ENCODE measurements at places on chromosomes 12 and 14.

GRCh38 chr14:82724316-82724715, 1190.7 kb upstream of the SEL1L start:
- DNase-seq = no peak

DNA sequence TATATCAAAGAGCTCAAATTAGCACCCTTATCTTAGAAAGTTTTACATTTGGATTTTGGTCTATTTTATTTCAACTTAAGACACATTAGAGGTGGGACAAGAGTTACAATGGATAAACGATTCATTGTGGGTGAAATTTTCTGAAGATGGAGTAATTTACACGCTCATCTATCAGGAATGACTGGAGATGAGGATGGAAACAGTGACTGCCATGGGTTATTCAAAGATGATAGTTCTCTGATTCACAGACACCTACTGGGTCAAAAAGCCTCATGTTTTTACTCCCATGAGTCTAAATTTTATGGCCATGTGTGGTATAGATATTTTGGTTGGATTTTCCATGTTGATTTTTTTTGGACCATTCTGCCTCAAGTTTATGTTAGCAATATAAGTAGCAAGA, 22.1 kb downstream of the SAMD4A start:
- no peak for DNase-seq

GRCh38 chr12:132133952-132134652, 10.0 kb downstream of the DDX51 start:
- no peak for DNase-seq

- no peak for DNase-seq
These were observed 127.6 kb downstream of the PAWR start for GRCh38 chr12:79563021-79563740.

GRCh38 chr12:5585178-5585577, 153.3 kb downstream of the NTF3 start:
- DNase-seq = no peak

DNA sequence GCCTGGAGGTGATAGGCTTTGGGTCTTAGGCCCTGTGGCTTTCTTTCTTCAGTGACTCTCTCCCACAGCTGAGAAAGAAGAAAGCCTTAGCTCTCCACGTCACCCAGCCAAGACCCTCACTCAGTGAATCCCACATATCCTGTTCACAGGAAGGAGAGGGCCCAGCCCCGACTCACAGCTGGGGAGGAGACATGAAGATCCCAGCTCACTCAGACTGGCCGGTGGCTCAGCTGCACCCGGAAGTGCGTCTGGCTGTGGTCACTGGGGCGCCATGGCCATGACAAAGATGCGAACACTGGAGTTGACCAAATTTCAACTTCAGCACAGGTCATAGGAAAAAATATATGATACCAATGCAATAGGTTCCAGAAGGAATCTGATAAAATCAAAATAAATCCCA, 14.2 kb downstream of the DLK1 start:
- DNase-seq = no peak

DNA sequence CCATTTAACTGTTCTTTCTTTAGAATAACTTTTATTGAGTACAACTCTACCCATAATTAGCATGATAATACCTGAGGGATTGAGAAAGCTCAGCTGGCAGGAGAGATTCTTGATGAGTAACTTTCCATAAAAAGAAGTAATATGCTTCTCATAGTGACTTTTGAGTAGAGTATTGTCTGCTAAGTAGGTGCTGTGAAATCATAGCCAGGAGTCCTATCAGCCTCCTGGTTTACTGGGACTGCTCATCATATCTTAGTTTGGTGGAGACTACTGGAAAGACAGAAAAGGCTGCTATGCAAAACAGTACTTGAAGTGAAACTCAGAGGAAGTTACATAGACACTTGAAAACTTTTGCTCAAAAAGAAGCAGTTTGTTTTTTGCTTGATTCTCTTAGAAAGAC, 113.3 kb upstream of the ATP2B1 start:
- DNase-seq = no peak

GRCh38 chr14:90088176-90088575, 26.4 kb downstream of the KCNK13 start:
- no peak for DNase-seq

DNA sequence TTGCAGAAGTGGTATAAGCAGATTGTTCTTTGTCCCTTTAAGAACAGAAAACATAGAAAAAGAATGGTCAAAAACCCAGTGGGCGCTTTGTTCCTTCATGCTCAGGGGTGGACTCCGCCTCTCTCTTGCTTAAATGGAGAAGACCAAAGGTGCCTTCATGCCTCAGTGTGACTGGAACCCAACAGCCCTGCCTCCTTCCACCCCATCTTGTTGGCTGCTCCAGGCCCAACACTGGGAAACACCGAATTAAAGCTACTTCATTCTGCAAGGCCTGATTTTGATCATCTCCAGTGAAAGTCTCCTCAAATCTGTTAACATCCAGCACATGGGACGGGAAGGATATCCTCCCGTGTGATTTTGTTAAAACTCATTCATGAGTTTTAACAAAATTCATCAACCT, 103.7 kb downstream of the BCL11B start:
- no peak for DNase-seq

DNA sequence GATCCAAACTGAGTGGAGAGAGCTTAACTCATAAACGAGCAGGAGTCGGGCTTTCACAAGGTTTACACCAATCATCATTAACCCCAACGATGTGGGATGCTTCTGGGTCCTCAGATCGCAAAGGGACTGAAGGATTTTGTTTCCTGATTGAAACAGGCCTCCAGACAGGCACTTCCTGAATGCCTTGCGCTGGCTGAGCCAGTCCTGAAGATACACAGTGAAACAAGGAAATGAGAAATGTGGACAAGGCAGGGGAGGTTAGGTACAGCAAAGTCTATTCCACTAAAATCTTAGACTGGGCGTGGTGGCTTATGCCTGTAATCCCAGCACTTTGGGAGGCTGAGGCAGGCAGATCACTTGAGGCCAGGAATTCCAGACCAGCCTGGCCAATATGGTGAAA, 30.7 kb downstream of the RBM19 start:
- no peak for DNase-seq

DNA sequence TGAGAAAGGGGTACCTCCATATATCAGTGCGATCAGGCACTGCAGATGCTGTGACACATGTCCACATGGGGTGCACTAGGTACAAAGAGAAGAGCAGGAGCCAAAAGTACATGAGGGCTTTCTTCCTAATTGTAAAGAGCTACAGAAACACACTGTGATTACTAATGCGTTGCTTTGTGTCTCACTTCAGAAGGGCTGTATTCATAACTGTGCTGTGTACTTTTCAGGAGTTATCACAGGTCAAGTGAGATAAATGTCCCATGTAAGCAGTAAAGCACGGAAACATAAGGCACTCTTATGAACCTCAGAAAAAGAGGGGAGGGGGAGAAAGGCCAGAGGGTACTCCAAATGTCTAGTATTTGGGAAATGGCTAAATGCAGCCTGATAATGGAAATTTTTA, 10.6 kb downstream of the SPRING1 start:
- no peak for DNase-seq

DNA sequence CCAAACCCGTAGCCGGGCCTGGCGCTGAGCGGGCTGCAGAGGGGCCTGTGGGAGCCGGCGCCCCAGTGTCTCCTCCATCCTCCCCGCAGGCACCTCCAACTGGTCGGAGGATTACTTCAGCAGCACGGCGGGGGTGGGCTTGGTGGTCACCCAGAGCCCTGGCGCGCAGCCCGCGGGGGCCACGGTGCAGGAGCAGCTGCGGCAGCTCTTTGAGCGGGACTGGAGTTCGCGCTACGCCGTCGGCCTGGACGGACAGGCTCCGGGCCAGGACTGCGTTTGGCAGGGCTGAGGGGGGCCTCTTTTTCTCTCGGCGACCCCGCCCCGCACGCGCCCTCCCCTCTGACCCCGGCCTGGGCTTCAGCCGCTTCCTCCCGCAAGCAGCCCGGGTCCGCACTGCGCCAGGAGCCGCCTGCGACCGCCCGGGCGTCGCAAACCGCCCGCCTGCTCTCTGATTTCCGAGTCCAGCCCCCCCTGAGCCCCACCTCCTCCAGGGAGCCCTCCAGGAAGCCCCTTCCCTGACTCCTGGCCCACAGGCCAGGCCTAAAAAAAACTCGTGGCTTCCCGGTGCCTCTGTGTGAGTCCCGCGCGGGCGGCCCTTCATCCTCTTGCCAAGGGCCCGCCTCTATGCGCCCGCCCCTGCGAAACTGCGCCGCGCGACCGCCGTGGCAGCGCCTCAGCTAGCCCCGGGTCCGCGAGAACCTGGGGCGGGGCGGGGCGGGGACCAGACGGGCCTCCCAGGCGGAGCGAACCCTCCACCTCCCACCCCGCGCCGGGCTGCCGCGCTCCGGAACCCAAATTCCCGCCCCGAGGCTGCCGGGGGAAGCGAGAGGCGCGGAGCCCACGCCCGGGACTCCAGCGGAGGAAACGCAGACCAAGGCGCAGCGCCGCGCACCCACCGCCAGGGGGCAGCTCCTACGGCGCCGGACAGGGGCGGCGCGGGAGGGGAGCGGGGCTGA, 8.3 kb downstream of the PLD4 start:
- DNase-seq = peak; percentile 89

DNA sequence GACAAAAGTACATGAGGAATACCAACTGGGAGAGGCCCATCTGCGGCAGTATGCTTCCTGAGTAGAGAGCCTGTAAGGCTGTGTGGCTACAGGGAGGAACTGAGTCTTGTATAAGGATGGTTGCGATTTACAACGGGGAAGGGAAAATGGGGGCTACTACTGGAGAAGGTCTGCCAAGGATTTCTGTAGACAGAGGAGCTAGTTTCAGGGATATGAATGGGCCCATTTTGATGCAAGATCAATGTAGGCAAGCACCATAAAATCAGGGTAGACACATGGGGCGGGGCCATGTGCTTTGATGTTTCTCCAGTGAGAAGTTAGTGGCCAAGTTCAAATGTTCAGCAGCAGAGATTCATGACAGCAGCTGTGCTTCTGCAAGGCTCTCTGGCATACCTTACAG, 149.4 kb downstream of the GPR65 start:
- DNase-seq = no peak

DNA sequence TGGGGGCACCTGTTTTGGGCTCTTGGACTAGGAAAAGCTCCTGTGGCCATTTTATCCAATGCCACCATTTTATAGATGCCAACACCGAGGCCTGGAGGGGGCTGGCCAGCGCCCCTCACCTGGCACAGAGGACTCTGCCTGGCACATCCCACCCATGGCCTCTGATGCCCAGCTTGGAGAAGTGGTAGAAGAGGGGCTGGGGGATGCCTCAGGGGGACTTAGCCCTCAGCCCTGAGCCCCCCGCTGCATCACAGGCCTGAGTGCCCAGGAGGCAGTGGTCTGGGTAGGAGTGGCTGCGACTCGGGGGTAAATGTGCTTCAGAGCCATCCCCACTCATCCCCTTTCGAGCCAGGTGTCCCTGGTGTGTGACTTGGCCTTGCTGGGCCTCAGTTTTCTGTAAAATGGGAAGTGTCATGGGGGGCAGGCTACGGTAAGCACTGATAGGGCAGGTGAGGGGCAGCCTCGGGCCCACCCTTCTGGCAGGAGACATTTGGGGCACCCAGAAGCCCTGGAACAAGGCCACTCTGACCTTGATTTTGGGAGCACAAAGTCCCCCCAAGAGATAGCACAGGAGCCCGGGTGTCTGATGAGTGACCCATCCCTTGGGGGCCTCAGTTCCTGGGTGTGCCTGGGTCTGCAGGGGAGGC, 22.5 kb downstream of the SH2B3 start:
- DNase-seq = no peak

GRCh38 chr12:43893670-43894069, 57.8 kb downstream of the TMEM117 start:
- DNase-seq = no peak

DNA sequence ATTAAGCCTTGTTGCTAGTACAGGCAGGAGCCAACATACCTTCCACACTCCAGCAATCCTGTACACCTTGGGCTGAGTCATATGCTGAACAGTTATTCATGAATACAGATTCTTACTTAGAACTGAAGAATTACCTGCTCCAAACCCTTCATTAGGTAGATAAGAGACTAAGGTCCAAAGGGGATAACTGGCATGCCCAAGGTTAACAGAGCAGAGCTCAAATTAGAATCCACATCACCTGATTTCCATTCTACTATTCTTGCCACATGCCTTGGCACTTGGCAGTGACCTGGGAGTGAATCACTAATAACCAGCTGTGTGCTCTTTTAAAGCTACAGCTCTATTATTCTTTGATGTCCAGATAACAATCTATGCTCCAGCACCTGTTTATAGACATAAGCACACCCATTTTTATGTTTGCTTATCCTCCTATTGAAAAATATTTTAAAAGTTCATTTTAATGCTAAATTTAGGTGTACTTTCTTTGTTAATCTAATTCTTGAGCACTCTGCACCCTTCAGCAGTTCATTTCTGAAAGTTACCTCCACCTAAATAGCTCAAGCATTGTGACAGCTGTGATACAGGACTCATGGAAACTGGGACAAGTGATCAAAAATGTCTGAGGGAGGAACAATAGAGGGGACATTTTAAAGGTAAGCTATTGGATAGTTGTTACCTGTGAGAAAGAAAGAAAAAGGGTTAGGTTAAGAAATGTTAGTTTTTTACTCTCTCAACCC, 19.4 kb downstream of the LPCAT3 start:
- no peak for DNase-seq

DNA sequence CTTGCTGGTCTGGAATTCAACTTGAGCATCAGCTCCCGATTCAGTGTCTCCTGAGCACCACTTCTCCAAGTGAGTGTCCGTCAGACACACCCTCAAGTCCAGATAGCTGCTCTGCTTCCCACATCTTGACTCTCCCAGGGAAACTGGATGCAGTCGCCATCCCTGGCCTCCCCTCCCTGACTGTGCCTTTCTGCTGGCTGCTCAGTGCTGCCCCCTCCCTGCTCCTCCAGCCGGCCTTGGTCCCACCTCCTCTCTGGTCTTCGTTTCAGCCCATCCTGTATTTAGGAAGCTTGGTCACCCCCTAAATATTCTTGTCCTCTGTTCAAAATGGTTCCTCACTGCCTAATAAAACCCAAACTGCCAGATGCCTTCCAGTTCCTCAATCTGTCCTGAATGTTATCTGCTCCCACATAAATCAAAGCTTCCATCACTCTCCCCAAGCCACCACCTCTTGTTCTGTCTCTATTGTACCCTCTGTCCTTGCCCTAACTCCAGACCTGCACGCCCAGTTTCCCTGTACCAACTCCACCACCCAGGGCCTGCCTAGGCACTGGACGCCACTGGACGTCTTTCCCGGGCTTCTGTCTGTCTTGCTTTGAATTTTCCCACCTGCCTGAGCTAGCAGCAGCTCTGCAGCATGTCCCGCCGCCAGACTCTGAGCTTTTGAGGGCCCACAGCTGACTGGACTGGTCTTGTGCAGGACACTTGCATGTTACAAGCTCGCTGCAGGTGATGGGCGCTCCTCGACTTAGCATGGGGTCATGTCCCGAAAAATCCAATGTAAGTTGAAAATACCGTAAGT, 33.8 kb downstream of the CCDC92 start:
- DNase-seq = no peak

- no peak for DNase-seq
These were observed 1.9 kb downstream of the MNAT1 start for GRCh38 chr14:60736494-60736893.
